ENCODE measurements at places on chromosomes 3 and 15.

DNA sequence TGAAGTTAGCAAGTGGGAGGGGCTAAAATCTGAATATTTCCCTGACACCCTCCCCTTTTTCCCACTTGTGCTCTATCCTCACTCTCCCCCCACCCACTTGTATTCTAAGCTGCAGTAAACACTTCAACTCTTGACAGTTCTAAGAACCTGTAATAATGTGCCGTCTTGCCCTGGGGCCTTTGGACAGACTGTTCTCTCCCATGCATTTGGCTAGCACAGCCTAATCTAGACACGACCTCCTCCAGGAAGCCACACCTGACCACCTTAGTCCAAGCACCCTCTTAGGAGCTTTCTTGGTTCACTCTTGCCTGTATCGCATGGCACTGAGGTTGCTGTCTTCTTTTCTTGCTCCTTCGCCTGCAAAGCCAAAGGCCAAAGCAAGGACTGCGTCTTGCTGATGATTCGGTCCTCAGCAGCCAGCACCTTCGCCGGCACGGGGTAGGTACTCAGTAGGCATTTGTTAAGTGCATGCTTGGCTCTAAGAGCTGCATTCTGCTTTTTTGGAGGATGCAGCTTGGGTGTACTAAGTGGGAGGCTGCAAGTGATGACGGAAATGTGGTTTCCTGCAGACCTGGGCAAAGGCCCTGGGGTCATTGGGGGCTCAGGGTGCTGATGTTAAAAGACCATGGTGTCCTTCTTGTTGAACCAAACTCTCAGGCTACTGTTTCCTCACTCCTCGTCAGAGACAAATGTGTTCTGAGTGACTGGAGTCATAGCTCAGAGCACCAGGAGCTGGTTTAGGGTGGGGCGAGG is 2.0 kb upstream of the ZNF710 start:
- DNase-seq, result no peak

DNA sequence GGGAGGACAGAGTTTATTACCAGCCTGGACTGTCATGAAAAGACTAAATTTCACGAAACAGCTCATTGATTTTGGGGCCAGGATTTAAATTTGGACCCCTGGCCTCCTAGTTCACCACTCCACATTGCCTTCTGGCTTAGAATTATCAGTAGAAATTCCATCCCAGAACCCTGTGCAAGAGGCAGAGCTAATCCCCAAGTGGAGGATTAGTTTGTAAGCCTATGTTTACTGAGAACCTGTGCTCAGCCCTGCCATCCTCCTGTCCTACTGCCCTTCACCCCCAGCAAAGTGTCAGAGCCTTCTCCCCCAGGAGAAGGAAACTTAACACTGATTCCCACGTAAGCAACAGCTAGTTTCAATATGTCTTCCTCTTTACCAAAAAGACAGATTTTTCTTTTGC is 99.4 kb downstream of the SST start:
- DNase-seq, result no peak

GRCh38 chr3:70647094-70647493 is 334.7 kb upstream of the MDFIC2 start:
- no peak for DNase-seq

- DNase-seq, result no peak
Observed at GRCh38 chr3:175316799-175317198, 457.7 kb downstream of the NAALADL2 start.

Data from RPMI7951 (cell line).